ENCODE measurements at places on chromosomes 1 and 21. TPM values are rescaled to one million over a fixed set of nuclear protein-coding genes. Genes with fewer than 3 reads are reported as not detected.
A peak's percentile ranks its signal among the peaks of the same experiment; 100 is the strongest.

GRCh38 chr1:111272081-111272480 lies 18.6 kb upstream of the CHIA start:
- no peak for DNase-seq

DNA sequence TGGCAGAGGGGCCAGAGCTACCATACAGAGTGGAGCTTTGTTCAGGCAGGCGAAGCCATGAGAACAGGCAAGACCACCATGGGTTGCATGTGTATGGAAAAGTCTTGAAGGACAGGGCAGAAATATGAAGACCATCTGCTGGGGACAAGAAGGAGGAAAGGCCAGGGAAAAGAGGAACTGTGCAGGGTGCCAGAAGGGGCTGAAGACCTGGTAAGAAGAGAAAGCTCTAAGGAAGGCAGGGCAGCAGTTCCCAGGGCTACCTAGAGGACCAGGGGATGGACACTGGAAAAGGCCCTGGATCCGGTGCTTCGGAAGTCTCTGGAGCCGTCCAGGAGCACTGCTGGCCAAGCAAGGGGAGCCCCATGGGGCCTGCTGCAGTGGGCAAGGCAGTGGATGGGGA lies 43.4 kb downstream of the PKP1 start:
- no peak for DNase-seq

DNA sequence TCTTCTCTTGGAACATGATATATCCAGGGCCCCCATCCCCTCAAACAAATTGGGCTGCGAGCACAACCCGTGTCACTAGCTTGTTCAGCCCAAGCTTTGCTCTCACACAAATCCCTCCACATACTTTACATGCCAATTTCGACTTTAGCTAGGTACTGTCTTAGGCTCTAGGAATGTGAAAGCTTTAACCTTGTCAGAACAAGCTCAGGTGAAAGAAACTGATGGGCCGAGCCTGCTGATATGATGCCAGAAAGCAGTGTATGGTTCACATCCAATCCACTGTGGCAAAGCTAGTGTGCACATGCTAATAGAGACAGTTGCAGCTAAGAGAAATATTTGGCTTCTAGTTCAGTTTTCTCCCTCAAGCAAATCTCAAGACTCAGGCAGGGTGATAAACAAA lies 79.5 kb downstream of the TNFSF18 start:
- peak; percentile 96 for DNase-seq

DNA sequence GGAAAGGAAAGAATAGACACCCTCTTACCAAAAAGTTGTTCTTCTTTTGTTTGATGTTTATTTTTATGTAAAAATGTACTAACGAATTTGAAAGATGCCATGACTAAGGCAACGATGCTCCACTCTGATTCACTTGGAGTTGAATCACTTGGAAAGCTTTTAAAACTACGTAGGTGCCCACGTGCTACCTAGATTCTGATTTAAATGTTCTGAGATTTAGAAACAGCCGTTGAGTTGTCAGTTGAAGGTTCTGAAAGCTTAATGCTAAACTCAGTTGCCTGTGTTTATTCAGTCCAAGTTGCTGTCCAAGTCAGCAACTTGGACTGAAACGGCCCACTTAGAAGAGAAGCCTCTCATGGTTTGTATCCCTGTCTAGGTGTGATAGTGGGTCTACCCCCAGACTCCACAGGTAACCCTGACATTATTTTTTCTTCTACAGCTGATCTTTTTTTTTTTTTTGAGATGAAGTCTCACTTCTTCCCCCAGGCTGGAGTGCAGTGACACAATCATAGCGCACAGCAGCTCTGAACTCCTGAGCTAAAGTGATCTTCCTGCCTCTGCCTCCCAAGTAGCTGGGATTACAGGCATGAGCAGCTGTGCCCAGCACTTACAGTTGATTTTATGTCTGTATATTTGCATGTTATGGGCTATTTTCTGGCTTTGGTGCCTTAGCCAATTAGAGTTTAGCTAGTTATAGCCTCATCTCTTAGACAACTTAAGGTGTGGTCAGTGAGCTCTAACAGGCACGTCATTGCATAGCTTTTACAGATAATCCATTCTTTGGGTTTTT lies 1.4 kb upstream of the VAMP4 start:
- DNase-seq: peak; percentile 81

DNA sequence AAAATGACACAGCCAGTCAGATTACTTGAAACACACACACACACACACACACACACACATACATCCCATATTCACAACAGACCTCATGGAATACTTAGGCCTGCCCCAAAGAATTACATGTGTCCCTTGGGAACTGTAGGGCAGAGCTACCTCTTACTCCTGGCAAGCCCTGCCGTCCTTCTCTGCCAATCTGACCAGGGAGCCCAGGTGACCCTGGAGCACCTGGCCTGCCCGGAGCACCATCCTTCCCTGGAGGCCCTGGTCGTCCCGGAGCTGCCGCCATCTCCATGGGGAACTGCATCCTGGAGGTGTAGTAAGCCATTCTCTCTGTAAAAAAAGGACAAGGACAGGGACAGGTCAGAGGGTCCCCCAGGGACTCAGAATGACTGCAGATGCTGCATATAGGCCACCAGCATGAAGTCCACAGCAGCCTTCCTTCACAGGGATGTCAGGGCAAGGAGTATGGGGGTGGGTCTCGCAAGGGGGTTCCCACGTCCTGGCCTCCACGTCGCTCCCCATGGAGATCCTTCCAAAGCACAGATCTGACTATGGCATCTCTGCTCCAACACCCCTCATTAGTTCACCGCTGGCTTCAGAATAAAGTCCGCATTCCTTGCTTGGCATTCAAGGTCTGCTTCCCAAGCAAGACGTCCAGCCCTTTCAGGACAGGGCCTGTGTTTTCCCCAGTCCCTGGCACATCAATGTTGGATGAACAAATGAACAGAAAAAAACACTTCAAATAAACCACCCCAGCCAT lies 9.2 kb upstream of the PEF1 start:
- no peak for DNase-seq

- DNase-seq: peak; percentile 90
Measured at GRCh38 chr1:156709757-156710489, 4.5 kb upstream of the CRABP2 start.

DNA sequence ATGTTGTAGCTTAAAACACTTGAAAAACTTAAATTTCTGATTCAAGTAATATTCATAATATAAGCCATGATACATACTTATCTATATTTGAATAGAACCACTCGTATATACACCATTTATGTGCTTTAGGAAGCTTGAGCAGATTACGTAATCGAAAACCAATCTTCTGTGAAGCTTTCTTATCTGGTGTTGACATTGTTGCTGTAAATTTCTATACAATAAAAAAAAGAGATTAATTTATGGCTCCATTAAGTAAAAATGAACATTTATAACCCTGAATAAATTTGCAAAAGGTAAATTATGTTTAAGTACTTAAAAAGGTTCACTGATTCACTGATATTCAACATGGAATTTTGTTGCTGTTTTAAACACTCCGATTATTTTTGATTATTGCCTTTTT lies 21.4 kb downstream of the LIN9 start:
- DNase-seq: no peak

GRCh38 chr1:234458352-234459017 lies 20.5 kb downstream of the TARBP1 start:
- DNase-seq: no peak

DNA sequence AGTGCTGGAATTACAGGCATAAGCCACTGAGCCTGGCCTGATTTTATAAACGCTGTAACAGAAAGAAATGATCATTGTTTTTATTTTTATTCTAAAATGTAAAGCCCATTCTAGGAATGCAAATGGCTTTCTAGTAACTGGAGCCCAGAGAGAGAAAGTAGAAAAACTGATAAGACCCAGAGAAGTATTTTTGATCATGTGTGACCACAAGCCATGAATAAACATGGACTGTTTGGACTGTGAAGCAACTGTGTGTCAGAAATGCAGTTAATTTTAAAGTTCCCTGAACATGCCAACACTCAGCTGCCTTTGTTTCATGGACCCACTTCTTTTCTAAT lies 39.7 kb downstream of the EIF2B3 start:
- DNase-seq: no peak

DNA sequence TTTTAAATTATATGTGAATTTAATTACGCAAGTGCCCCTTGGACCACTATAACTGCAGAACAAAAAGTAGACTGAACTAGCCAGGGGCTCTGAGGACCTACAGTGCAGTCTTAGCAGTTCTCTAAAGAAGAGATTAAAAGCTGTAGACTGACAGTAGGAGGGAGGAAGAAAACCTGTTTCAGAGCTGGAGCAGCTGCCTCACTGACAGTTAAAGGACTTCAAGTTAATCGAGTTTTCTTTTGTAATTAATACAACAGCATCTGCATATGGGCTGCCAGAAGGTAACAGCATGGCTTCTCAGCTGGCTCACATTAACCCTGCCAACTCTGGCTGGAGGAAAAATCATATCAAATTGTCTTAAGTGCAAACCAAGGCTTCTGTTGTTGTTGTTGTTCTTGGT lies 19.9 kb downstream of the DSTYK start:
- no peak for DNase-seq

GRCh38 chr1:64967381-64967780 lies 1.0 kb upstream of the JAK1 start:
- no peak for DNase-seq

DNA sequence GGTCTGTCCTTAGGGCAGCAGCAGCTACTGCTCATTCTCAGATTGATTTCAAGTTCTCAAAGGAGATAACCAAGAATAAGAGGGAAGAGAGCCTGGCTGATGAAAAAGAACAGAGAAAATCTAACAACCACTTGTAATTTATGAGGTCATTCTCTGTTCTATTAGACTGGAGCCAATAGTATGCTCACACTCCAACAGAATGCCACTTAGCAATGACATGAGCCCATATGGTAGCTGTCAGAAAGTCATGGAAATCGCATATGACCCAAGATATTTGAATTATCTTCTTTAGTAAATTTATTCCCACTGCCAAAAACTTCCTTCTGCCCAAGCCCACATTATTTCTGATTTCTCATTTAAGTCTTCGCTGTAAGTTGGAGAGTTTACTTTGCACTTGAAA lies 53.7 kb upstream of the PLA2G4A start:
- DNase-seq: no peak

GRCh38 chr1:40711465-40712404 lies 20.2 kb downstream of the NFYC start:
- peak; percentile 92 for DNase-seq

DNA sequence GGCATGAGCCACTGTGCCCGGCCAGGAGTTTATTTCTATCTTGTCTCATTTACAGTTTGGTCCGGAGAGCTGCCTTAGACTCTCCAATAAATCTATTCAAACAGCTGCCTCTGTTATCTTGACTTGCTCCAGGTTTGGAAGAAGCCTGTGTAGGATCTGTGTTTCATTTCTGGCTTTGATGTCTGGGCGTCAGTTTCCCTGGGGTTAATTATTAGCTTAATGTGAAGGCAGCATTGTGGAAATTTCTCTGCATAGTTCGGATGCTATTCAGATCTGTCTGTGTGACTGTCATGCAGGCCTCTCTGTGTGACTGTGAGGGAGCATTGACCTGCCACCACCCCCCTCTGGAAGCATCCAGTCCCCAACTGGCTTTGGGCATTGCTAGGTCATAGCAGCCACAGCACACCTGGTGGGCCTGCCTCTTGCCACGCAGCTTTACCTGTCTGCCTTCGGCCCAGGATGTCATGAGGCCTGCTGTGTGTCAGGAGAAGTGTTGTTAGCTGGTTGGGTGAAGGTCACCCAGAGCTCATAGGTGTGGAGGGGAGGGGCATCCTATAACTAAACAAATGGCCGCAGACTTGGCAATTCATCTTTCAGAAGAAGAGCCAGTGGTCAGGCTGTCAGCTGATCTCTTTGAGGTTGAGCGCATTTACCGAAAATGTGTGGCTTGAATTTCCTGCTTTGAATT lies 9.8 kb downstream of the IFNGR2 start:
- peak; percentile 23 for DNase-seq

The ZC3H12A gene
- total RNA-seq: 26.2 TPM

The TNFAIP8L2 gene
- total RNA-seq: not detected

The ASTN1 gene
- 0.33 TPM for total RNA-seq

The LHX8 gene
- total RNA-seq: not detected

The ZNF593 gene
- 78.9 TPM for total RNA-seq

The DAB1 gene
- not detected for total RNA-seq

The PTGFR gene
- not detected for total RNA-seq

The AADACL4 gene
- not detected for total RNA-seq

The IPP gene
- total RNA-seq: 14.5 TPM

Measured in mammary epithelial cell (primary cell).